ENCODE measurements at places on chromosomes 2 and 18. TPM values are rescaled to one million over a fixed set of nuclear protein-coding genes. Genes with fewer than 3 reads are reported as not detected.

GRCh38 chr2:189841019-189841418 lies 56.8 kb downstream of the PMS1 start:
- no peak overlapping the region for H3K4me3 ChIP-seq
- no peaks in the 10 kb centered on the region for H3K27me3 ChIP-seq
- peaks cover 2% of the 10 kb centered on the region for H3K36me3 ChIP-seq
- H3K27ac ChIP-seq, result no peak overlapping the region
- DNase-seq, result no peak
- H3K4me1 ChIP-seq, result no peaks in the 10 kb centered on the region

GRCh38 chr2:144582651-144583380 lies 62.9 kb upstream of the ZEB2 start:
- no peaks in the 10 kb centered on the region for H3K36me3 ChIP-seq
- no peaks in the 10 kb centered on the region for H3K27me3 ChIP-seq
- peaks cover 32% of the 10 kb centered on the region for H3K4me1 ChIP-seq
- no peak for DNase-seq

GRCh38 chr2:239920693-239921365 lies 104.3 kb downstream of the NDUFA10 start:
- no peaks in the 10 kb centered on the region for H3K36me3 ChIP-seq
- H3K27me3 ChIP-seq, result no peaks in the 10 kb centered on the region
- no peak for DNase-seq
- no peaks in the 10 kb centered on the region for H3K4me1 ChIP-seq
- H3K27ac ChIP-seq, result no peak overlapping the region
- no peak overlapping the region for H3K4me3 ChIP-seq

- DNase-seq, result no peak
- H3K4me3 ChIP-seq, result no peak overlapping the region
- no peaks in the 10 kb centered on the region for H3K4me1 ChIP-seq
- no peaks in the 10 kb centered on the region for H3K27me3 ChIP-seq
- peaks cover 4% of the 10 kb centered on the region for H3K36me3 ChIP-seq
- no peak overlapping the region for H3K27ac ChIP-seq
These were observed 125.8 kb upstream of the MYO3B start for GRCh38 chr2:170052151-170052550.

- H3K36me3 ChIP-seq, result no peaks in the 10 kb centered on the region
- no peak for DNase-seq
- H3K27me3 ChIP-seq, result no peaks in the 10 kb centered on the region
- H3K4me1 ChIP-seq, result no peaks in the 10 kb centered on the region
- no peak overlapping the region for H3K27ac ChIP-seq
These were observed 942.6 kb downstream of the SUCLG1 start for GRCh38 chr2:83516503-83516902.

GRCh38 chr18:9025091-9025838 lies 77.2 kb upstream of the NDUFV2 start:
- no peak overlapping the region for H3K27ac ChIP-seq
- DNase-seq, result no peak
- no peak overlapping the region for H3K4me3 ChIP-seq
- H3K4me1 ChIP-seq, result no peaks in the 10 kb centered on the region

BABAM2 gene
- total RNA-seq, result 59.5 TPM

DNA sequence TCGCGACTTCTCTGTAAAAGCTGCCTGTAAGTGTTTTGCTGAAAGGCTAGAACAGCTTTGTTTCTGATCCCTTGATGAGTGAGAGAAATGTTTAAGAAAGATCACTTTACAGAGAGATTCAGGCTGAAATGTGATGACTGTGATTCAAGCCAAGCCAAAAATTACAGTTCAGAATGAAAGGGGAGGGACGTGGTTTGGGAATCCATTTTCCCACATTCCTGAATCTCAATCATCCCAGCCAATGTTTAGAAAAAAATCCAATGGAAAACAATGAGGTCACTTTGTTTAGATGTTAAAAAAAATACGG lies 416.7 kb downstream of the ARHGAP15 start:
- peaks cover 7% of the 10 kb centered on the region for H3K4me1 ChIP-seq
- DNase-seq, result no peak
- no peaks in the 10 kb centered on the region for H3K27me3 ChIP-seq
- H3K27ac ChIP-seq, result no peak overlapping the region
- H3K4me3 ChIP-seq, result no peak overlapping the region

- H3K27me3 ChIP-seq, result no peaks in the 10 kb centered on the region
- H3K27ac ChIP-seq, result no peak overlapping the region
- H3K4me3 ChIP-seq, result no peak overlapping the region
- H3K4me1 ChIP-seq, result peaks cover 7% of the 10 kb centered on the region
These were observed 165.9 kb downstream of the UXS1 start for GRCh38 chr2:106028192-106028591.

DNA sequence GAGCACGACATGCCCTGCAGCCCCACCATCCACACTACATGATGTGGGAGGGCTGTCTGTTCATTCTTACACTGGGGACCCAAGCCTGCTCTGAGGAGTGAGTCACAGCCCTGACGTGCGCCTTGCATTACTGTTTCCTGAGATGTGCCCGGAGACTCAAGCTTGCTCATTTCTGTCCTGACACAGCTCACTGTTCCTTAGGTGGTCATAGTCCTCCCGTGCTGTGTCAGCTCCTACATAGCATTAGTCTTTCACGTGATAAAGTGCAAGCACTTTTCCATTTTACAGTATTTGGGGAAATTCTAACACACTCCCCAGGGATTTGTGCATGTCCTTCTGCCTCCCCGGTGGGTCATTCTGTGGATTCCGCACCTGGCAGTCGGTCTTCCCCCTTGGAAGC lies 46.2 kb upstream of the TRIM43B start:
- no peak overlapping the region for H3K4me3 ChIP-seq
- no peaks in the 10 kb centered on the region for H3K27me3 ChIP-seq
- no peak overlapping the region for H3K27ac ChIP-seq

GRCh38 chr2:203706403-203706802 lies at the start of gene CD28:
TSS of gene CD28 (plus strand) at chr2:203706639. CDS start at chr2:203706697, 58 bp downstream.
- peak within 1 kb of the TSS; percentile 61 for H3K27ac ChIP-seq
- H3K4me1 ChIP-seq, result peaks cover 24% of the 10 kb centered on the region
- no peaks in the 10 kb centered on the region for H3K27me3 ChIP-seq
- DNase-seq, result peak; percentile 95
- H3K36me3 ChIP-seq, result no peaks in the 10 kb centered on the region

ALLC gene
- not detected for total RNA-seq

DNA sequence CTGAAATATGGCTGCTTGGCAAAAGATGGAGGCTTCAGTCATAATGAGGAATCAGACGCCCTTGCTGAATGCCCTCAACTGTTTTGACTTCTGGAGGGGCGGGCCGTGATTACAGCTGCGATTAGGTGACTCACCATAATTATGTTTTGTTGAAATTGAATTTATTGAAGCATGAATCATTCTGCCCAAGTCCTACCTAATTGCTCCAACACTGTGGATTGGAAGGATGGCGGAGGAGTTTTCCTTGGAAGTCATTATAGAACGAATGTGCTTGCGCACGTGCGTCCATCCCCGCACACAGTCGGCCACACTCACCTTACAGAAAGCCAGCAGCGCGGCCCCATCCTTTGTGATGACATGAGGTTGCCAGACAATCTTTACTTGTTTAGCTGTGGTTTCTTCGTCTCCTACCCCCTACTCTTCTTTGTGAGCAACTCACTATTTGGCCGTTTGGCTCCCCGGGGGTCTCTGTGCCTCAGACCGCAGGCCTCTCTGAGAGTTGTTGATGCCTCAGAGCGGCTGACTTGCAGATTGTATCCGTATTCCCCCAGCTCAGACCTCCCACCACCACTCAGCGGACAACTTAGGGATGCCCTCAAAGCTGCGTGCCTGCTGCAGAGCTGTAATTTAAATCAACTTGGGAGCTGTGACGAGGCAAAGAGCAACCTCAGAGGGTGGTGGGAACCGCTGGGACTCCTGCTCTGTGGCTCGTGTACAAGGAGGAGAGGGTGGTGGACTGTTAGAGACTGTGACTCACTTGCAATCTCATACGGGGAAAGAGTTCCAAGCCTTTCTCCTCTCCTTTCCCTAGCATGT lies 513.4 kb downstream of the TNS1 start:
- no peak for DNase-seq
- H3K27ac ChIP-seq, result no peak overlapping the region
- H3K4me1 ChIP-seq, result no peaks in the 10 kb centered on the region
- H3K4me3 ChIP-seq, result no peak overlapping the region
- H3K36me3 ChIP-seq, result no peaks in the 10 kb centered on the region

GAL3ST2 gene
- not detected for total RNA-seq

TRPM8 gene
- total RNA-seq, result not detected

CD207 gene
- total RNA-seq, result not detected

B4GALT6 gene
- total RNA-seq, result 20.6 TPM

CCDC178 gene
- not detected for total RNA-seq

ANKRD30B gene
- not detected for total RNA-seq

- H3K4me3 ChIP-seq, result no peak overlapping the region
- no peak for DNase-seq
- H3K27ac ChIP-seq, result no peak overlapping the region
These were observed 88.1 kb downstream of the THNSL2 start for GRCh38 chr2:88258208-88258607.

TFCP2L1 gene
- 0.85 TPM for total RNA-seq

SCYGR7 gene
- not detected for total RNA-seq

GRCh38 chr2:86249579-86250391 lies 50.5 kb downstream of the MRPL35 start:
- H3K27me3 ChIP-seq, result no peaks in the 10 kb centered on the region
- H3K36me3 ChIP-seq, result no peaks in the 10 kb centered on the region
- DNase-seq, result no peak
- no peaks in the 10 kb centered on the region for H3K4me1 ChIP-seq
- H3K27ac ChIP-seq, result no peak overlapping the region

DNA sequence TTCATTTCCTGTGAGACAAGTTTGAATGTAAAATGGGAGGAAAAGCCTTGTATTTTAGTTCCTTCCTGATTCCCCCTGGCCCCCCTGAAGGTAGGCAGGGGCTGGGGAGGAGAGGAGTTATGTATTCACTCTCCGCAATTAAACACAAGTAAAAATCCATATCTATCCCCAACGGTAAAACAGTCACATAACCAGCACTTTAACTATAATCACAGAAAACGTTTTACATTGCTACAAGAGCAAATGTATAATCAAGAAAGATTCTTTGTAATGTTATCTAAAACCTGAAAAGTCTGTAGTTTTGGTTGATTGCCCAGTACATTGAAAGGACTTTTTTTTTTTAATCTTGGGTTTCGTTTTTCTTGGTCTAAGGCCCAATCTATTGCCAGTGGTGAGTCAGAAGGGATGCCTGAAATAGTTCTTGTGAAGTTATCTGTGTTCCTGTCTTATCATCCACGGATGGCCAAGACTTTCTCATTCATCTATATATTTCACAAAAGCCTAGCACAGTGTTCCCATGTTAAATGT lies 34.5 kb upstream of the CCNYL1 start:
- H3K4me3 ChIP-seq, result no peak overlapping the region
- no peak overlapping the region for H3K27ac ChIP-seq
- DNase-seq, result no peak
- H3K27me3 ChIP-seq, result no peaks in the 10 kb centered on the region

Data from natural killer cell (primary cell).